NCI-H1048 (cell line): ENCODE measurements at places on chromosomes 11 and 22.

DNA sequence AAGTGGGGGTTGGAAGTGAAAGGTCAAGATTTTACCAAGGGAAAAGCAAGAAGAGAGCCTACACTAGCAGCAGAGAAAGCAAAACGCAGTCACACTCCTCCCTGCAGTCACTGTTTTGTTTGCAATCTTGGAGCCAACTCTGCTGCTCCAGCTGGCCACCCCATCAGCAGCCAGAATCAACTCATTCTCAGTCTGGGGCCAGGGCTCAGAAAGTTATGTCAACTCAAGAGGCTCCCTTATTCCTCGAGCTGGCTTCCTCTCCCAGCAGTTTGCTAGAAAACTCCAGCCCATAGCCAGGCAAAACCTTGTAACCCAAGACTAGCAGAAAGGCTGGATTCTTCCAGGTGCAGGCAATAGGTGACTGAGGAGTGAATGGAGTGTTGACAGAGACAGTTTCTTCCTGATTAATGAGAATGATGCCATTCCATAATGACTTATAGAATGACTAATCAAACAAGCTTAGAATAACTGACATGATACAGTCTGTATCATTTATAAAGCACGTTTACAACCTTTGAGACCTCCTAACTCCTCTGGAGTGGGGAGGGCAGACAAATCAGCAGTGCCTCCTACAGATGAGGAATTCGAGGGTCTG lies 53.4 kb downstream of the P4HA3 start:
- no peak for DNase-seq

GRCh38 chr11:75813124-75813523 lies 1.9 kb upstream of the UVRAG start:
- DNase-seq = no peak

GRCh38 chr22:29744902-29745301 lies 21.9 kb downstream of the ZMAT5 start:
- DNase-seq = no peak

- DNase-seq = no peak
Observed at GRCh38 chr22:45064313-45065278, 54.8 kb upstream of the PHF21B start.

GRCh38 chr11:63530021-63530420 lies 6.6 kb upstream of the PLAAT4 start:
- no peak for DNase-seq

DNA sequence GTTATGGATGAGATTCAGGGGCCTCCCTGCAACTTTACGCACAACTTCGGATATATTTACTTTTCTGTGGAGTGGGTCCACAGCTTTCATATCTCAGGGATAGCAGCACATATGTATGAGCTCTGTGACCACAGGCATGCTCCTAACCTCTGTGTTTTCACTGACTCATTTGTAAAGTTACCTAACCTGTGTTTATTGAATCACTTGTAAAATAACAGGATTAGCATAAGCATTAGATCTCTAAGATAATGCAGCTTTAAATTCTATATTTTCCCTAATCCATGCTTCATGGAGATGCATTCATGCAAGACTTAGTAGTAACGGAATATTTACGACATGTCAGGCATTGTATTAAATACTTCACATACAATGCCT lies 47.9 kb upstream of the DDI1 start:
- DNase-seq = no peak

- DNase-seq = no peak
Observed at GRCh38 chr22:37999640-38000272, 15.4 kb upstream of the SOX10 start.

- DNase-seq = no peak
Observed at GRCh38 chr11:58188770-58189169, at the start of gene OR9Q2. Gene OR9Q2 (plus strand): TSS chr11:58189070. CDS start chr11:58190491, 1,421 bp downstream.

GRCh38 chr11:83025267-83025704 lies 46.4 kb downstream of the RAB30 start:
- DNase-seq = no peak

- DNase-seq = no peak
Observed at GRCh38 chr11:9739123-9739900, 75.4 kb downstream of the SWAP70 start.

DNA sequence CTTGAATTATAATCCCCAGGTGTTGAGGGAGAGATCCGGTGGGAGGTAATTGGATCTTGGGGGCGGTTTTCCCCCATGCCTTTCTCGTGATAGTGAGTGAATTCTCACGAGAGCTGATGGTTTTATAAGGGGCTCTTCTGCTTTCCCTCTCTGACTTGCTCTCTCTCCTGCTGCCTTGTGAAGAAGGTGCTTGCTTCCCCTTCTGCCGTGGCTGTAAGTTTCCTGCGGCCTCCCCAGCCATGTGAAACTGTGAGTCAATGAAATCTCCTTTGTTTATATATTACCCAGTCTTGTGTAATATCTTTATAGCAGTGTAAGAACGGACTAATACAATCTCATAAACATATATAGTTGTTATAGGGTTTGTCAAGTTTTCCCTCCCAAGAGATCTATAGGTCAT lies 32.8 kb downstream of the KCNE3 start:
- DNase-seq = no peak

DNA sequence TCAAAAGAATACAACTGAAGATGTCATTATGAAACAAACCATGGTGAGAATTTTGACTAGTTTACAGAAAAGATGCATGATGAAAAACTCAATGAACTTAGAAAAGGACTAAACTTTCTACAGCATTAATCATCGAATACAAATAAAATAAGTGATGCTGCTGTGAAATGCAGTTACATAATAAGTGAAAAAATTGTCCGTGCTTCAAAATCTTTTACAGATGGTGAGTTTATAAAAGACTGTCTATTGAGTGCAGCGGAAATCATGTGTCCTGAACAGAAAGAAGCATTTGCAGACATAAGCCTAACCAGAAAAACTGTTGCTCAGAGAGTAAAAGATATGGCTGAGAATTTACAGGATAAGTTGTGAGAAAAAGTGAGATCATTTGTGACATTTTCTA lies 33.8 kb downstream of the NEAT1 start:
- DNase-seq = no peak

DNA sequence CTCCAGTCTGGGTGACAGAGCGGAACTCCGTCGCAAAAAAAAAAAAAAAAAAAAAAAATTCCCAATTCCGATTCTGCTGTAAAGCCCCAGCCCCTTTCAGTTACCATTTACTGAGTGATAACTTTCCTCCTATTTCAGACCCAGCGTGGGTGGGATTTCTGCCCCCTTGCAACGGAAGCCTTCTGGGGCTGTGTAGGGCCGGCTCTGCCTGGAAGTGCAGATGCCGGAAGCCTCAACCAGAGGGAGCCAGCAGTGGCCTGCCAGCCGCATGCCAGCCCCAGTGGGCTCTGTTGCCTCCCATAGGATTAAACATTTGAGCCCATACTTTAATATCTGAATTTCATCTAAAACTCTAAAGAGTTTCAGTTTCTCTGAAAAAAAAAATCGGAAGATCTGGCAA lies 60.0 kb upstream of the NUP50 start:
- no peak for DNase-seq

DNA sequence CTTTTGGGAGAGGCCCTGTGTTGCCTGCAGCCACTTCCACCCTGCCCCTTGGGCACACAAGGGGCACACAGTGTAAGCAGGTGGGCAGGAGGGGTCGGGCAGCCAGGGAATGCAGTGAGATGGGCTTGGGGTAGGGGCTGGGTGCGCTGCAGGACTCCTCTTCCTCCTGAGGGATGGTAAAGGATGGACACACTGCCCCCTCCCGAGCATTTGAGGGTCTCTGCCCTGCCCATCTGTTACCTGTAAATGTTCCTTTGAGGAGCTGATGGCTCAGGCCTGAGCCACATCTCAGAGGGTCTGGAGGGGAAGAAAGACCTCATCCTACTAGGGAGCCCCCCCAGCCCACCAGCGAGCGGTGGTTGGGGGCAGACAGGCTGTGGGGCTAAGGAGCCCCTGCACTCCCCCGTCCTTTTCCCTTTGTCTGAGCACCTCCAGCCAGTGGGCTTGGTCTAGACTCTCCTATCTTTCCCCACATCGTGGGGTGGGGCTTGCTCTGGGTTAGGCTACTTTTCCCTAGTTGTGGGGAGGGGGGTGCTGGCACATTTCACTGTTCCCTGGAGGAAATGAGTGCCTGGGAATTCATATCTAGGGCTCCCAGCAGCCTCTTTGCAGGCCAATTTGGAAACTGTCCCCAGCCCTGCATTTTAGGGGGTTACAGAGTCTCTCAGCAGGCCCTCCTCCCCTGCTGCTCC lies 1.7 kb upstream of the TSSC4 start:
- DNase-seq = no peak

DNA sequence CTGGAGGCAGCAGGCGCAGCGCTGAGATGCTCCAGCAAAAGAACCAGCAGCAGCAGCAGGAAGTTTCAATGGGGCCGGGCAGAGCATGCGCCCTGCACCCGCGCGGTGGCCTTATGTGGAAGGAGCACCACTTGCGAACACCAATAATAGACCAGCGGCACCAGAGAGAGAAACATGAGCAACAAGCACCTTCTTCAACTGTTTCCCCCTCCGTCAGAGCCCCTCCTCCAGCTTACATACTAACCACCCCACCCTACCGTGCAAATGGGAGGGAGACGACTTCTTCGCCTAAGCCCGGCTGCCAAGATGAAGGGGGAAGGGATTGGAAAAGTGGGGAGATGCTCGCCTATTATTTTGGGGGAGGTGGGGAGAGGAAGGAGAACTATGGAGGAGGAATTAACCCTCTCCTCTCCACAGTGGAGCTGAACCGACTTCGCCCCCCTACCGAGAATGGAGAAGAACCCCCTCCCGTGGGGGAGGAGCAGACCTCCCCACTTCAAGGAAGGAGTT lies 1.1 kb downstream of the RSF1 start:
- peak; percentile 63 for DNase-seq

DNA sequence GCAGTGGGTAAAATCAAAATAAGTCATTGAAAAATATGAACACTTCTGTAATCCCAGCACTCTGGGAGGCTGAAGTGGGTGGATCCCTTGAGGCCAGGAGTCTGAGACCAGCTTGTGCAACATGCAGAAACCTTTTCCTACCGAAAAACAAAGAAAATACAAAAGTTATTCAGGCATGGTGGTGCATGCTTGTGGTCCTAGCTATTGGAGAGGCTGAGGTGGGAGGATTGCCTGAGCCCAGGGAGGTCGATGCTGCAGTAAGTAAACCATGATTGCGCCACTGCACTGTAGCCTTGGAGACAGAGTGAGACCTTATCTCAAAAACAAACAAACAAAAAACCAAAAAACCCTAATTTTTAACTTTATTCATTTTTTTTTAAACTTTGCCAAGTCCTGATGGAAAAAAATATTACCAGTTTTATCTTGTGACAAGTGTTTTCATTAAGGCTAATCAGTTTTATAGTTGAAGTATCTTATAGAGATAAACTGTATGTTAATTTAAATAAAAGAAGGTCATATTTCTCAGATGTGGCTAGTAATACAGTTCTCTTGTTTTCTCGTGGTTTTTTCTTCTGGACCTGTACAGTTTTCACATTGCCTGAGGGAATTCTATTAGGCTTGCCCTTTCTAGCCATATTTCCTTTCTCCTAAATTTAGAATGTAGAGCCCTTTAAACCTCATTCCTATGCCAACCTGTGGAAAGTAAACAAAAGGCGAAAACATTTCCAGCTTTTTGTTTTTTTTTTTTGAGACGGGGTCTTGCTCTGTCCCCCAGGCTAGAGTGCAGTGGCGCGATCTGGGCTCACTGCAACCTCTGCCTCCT lies 9.4 kb downstream of the HIPK3 start:
- DNase-seq = no peak

- no peak for DNase-seq
Observed at GRCh38 chr11:126054408-126054807, 8.3 kb downstream of the CDON start.

DNA sequence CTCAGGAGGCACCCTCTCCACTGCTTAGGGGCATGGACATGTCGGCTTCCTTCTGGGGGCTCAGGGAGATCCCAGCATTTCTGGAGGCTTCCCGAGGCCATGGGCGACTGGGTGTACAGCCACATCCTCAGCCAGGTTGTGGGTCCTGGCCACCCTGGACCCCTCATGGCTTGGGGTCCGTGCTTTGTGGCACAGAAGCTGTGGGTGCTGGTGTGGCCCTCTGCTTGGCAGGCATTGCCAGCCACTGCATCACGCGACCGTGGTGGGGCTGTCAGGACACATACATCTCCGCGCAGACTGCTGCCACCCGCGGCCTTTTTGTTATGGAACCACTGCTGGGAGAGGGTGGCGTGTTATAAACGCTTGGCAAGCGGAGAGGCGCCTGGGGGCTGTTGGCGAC lies 1174.9 kb downstream of the BRD1 start:
- no peak for DNase-seq

GRCh38 chr11:60899046-60899936 lies 7.1 kb downstream of the PRPF19 start:
- peak; percentile 29 for DNase-seq

GRCh38 chr11:12186701-12187100 lies 76.3 kb downstream of the MICAL2 start:
- no peak for DNase-seq

GRCh38 chr11:132913886-132914285 lies 618.4 kb downstream of the OPCML start:
- no peak for DNase-seq

- DNase-seq = no peak
Observed at GRCh38 chr11:34473603-34474169, 35.0 kb downstream of the CAT start.

DNA sequence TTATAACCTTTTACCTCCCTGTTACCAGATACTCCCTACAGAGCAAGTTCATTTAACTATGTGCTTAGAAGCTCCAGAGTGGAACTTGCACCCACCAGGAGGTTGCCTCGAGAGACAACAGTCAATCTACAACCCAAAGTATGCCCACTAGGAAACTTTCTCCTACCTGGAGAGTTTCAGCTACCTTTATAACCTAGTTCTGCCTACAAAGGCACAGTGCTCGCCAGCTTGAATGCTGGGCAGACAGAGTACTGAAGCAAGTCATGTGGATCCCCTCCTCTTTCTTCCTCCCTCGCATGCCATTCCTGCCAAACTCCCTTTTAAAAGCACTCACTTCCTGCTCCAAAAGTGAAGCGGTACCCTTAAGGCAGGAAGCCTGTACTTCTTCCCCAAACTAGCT lies 258.9 kb downstream of the SWAP70 start:
- DNase-seq = no peak

DNA sequence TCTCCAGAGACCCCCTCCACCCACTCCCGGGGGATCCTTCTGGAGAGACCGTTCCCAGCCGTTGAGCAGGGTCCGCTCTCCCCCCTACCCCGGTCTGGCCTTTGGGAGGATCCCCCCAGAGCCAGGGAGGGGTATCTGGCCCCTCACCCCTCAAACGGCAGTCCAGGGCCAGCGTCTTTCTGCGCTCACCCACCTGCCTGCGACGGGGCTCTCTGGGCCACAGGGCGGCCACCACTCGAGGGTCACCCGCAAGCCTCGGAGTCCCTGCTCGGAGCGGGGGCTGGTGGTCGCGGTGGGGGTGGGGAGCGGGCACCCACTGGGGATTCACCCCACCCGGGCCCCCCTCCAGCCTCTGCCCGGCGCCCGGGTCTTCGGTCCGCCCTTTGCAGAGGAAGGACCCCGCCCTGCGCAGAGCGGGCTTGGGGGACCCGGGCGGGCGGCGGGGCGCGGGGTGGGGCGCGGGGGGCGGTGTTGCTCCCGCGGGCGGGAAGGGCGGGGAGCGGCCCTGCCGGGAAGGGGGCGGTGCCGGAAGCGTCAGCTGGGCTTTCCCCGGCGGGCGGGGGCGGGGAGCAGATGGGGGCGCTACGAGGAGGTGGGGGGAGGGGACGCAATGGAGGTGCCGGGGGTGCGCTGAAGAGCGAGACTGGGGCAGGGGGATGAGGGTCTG lies 16.6 kb downstream of the CRELD2 start:
- no peak for DNase-seq
